D721Med (cell line): ENCODE measurements at places on chromosomes 7 and 10.

GRCh38 chr7:17134786-17135185, 163.7 kb upstream of the AHR start:
- no peak for DNase-seq

DNA sequence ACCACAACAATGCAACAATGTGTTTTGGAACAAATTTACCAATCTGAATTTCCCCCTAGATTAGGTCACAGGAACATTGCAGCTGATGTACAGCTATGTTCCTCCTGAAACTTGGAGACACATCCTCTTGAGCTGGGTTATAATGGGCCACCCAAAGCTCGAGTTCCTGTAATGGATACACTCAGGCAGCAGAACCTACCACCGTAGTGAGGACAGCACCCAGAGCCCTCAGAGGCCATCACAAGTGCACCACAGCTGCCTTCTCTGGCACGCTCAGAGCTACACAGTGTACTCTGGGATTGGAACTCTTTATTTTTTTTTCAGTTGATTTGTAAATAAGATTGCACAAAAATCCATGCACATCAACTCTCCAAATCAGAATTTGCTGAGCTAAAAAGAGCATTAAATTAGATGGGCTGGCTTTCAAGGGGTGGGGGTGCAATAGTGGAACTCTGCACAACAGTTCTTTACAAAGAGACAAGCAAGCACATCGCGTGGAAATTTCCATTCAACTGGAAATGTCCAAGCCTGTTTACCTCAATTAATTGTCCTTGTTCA, 56.7 kb downstream of the EGFR start:
- DNase-seq = no peak

DNA sequence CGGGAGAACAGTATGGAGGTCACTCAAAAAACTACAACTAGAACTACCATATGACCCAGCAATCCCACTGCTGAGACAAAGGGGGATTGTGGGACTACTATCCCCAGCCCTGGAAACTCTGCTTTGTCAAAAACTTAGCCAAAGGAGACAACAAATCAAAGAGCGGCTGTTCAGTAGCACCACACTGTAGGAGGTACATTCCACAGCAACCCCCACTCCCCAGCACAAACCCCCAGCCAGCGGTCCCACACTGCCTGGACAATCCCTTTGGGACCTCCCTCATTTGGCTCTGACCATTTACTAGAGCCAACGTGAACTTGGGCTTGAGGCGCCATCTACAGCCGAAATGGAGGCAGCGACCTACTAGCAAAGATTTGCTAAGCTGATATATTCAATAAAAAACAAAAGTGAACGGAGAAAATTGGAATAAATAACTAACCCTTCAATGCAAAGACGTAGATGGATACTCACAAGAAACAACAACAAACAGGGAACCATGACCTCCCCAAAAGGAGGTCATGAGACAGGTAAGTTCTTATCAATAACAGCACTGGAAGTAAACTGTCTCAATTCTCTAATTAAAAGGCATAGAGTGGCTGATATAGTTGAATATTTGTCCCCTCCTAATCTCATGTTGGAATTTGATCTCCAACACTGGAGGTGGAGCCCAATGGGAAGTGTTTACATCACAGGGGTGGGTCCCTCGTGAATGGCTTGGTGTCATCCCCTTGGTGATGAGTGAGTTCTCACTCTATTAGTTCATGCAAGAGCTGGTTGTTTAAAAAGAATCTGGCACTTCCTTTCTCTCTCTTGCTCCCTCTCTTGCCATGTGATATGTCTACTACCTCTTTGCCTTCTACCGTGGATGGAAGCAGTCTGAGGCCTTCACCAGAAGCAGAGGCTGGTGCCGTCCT, 119.0 kb upstream of the KCNMA1 start:
- no peak for DNase-seq

DNA sequence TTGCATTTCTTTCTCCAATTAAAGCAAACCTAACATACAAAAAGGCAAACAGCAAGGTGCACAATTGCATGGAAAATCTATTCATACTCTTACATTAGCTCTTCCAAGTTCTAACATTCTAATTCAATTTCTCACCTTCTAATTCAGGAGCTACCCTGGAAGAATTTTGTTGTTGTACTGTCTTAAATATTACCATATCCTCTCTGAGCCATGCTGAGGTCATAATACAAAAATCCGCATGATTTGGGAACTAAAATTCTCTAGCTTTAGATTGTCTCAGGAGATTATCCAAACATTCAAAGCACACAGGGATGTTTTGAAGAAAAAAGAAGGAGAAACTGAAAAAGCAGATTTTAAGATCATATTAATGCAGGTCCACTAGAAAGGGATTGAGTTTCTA, 229.9 kb downstream of the KIAA1217 start:
- no peak for DNase-seq

GRCh38 chr7:12643644-12644043, 43.8 kb upstream of the ARL4A start:
- DNase-seq = no peak

- no peak for DNase-seq
Measured at GRCh38 chr7:22001345-22002004, 55.8 kb upstream of the CDCA7L start.

DNA sequence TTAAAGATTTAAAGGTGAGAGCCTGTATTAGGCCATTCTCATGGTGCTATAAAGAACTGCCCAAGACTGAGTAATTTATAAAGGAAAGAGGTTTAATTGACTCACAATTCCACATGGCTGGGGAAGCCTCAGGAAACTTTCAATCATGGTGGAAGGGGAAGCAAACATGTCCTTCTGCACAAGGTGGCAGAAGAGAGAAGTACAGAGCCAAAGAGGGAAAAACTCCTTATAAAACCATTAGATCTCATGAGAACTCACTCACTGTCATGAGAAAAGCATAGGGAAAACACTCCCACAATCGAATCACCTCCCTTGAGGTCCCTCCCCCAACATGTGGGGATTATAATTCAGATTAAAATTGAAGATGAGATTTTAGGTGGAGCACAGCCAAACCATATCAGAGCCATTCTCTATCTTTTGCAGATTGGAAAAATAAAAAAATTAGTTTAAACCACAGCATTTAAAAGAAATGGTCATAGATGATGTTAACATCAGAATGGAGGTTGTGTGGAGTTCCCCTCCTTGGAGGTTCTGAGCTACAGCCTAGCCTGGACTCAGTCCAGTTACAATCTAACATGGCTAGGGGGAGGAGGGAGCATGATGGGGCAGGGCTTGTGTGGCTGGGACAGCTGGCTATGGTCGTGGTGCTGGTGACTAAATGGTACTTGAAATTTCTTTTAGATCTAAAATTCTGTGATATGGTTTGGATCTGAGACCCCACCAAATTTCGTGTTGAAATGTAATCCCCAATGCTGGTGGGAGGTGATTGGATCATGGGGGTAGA, 33.1 kb downstream of the GSTO2 start:
- no peak for DNase-seq

DNA sequence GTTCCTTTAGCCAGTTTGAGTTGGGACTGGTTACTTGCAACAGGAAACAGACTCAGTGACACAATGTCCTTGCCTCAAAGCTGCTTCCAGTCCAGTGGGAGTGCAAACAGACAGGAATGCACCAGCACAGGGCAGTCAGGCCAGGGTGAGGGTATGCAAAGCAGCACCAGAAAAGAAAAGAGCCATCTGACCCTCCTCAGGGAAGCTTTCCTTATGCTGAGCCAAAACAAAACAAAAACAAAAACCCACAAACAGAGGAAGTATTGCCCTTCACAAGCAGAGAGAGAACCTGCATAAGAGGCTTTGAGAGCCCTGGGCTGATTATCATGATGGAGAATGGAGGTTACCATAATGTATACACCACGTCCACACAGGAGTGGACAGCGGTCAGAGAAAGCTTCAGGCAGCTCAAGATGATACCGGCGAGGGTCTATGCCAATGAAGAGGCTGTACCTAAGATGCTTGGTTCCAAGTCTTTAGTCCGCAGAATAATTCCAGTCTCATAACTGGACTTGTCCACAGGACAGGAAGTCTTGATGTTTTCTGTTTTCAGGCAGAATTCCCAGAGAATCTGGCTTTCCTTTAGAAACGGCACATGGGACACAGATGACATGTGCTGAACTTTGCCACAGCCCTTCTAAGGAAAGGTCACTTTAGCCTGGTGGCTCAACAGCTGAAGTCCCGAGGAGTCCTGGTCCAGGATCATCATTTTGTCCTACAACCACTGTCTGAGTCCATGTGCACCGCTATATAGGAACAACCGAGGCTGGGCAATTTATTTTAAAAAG, 263.3 kb downstream of the TNS3 start:
- no peak for DNase-seq

DNA sequence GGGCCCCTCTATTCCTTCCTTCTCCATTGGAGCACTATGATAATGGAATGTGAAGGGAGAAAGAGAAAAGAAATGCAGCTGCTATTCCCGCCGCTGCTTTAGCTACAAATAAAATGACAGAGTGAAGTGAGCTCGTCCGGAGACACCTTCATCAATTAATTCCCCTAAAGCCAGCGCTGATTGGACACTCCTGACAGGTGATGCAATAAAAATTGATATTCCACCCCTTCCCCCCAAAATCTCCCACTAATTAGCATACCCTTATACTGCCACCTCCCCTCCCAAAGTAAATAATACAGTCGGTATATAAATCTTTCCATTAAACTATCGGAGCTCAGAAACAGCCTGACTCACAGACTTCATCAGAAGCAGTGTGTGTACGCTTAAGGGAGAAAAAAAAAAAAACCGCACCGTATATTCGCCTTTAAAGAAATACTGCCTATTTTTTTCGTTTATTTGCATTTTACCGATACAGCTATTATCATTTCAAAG, 7.3 kb downstream of the SKIDA1 start:
- DNase-seq = no peak

DNA sequence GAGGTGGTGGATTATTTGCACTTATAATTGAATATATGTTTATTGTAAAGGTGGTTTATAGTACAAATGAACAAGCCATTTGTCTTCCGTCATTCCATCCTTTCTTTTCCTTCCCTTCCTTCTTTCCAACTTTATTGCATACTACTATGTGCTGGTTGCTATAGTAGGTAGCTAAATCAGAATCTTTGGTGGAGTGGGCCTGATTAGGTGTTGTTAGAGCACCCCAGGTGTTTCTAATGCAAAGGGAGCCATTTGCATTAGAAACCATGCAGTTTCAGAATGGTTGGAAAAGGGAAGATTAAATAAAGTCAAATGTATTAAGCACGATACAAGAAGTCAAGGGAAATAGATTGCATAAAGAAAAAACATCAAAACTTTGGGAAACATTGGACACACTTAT, 88.8 kb upstream of the TRIL start:
- DNase-seq = no peak

DNA sequence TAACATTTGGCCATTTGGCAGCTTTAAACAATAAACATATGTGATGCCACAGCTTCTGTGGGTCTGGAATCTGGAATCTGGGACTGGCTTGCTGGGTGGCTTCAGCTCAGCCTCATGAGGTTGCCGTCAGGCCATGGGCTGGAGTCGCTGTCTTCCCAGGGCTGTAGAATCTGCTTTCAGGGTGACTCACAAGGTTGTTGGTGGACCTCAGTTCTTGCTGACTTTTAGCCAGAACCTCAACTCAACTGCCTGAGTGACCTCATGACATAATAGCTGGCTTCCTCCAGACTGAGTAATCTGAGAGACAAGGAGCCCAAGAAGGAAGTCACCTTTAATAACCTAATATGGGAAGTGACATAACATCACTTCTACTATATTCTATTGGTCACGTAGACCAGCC, 44.6 kb upstream of the TSPAN13 start:
- no peak for DNase-seq

- DNase-seq = no peak
Measured at GRCh38 chr7:55138663-55139062, 119.8 kb downstream of the EGFR start.

DNA sequence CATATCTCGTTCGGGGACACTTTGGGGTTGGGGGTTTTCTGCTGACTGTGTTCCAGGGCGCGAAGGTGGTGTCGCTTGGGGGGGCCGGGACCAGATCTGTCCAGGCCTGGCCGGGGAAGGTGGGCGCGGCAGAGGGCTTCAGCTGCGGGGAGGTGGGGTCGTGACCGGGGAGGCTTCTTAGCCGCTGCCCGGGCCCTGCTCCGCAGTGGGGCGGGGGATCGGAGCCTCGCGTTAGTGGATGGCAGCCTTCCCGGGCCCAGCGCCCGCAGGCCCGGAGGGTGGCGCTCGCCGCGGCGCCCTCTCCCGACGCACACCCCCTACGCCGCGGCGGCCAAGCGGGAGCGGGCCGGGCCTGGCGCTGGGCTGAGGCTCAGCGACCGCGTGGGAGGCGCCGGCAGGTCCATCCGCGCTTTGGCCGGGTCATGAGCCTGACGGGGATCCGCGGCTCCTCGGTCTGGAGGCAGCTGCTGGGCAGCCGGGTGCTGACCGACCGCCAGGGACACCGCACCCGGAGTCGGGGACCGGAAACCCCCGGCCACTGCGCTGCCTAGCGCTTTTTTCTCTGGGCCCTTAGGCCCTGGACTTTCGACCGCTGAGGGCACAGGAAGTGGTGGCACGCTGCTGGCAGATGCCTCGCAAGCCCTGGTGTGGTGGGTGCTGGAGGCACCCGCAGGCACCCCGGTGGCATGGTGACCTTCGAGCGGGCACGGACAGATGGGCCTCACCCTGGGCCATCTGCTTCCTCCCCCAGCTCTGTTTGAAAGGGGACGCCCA, 1.2 kb downstream of the AGAP3 start:
- DNase-seq = no peak

DNA sequence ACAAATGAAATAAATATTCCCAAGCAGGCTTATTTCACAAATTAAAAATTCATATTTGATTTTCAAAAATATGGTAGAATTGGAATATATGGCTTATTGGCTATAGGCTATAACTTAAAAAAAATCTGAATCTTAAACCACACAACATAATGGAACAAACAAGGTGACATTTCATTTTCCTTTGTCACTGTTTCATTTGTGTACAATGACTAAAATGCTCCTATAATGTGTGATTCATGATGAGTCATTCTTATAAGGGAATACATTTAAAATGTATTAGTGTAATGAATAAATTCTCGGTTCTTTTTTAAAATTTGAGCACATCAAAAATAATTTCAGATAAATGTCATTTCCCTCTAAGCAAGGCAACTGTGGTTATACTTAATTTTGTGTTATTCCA, 148.0 kb upstream of the ANK3 start:
- no peak for DNase-seq

- no peak for DNase-seq
Measured at GRCh38 chr10:93465806-93466675, 16.1 kb downstream of the MYOF start.

DNA sequence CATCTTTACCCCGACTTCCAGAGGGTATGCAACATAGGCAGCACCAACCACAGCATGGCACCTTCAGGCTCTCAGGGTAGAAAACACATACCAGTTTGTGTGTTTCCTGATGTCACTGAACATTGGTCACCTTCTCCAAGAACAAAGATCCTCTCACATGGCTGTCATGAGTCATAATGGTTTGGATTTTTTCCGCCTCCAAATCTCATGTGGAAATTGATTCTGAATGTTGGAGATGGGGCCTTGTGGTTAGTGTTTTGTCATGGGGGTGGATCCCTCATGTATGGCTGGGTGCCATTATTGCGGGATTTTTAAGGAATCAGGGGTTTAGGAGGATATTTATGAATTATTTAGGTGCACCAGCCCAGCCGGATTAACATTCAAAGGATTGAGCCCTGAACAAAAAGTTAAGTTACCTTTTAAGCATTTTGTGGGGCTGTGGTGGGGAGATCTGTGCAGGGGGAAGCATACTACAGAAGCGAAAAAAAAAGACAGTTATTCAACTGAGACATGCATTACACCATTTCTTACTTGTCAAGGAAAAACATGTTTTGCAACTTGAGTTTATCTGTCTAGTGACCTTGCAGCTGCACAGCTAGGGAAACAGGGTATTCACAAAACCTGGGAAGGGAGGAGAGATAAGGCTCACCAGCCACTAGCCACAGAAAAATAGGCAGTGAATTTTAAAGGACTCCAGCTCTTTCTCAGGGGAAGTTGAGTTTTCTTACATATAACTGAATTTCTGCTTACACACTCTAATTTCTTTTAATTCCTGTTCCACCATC, 774.1 kb upstream of the AUTS2 start:
- DNase-seq = no peak
